ENCODE measurements at places on chromosomes 1 and 21.

DNA sequence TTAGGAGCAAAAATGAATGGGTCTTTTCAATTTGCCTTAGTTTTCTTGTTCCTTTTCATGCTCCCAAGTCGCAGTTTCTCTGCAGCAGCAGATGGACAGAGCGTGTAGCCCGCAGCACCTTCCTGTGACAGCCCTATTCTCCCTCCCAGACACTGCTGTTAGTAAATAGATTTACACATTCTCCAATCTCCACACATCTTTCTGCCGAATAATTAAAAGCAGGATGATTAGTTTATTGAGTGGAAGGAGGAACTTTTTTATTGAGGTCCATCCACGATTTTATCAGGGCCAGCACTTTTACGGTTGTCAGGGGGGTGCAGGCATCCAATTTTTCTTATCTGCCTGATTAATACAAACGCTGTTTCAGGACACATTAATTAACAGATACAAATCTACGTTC is 98.2 kb upstream of the USH2A start:
- no peak for DNase-seq

DNA sequence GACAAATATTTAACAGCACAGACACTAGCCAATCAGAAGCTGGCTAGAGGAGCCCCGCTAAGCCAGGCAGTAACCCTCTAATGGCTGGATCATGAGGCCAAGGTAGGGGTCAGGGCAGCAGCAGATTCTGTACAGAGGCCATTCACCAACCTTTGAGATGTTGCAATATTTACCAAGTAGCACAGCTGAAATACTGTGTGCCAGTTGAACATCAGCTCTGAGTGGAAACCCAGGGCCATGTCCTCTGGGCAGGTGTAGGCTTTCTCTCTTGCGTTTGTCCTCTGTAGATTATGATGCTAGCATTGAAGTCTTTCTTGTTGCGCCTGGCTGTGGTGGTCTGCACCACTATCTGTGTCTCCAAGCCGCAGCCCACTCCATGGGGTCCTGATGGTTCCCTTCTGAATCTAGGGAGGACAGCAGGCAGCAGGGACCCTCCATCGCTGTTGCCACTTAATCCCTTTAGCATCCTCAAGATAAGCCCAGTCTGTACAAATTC is 2.5 kb upstream of the COG2 start:
- no peak for DNase-seq

GRCh38 chr1:89733748-89734147 is 87.1 kb upstream of the LRRC8D start:
- DNase-seq: no peak

GRCh38 chr1:54950369-54951163 is 29.9 kb upstream of the TMEM61 start:
- DNase-seq: peak; percentile 44

- DNase-seq: no peak
Measured at GRCh38 chr1:66292305-66292704, 241.6 kb upstream of the SGIP1 start.

GRCh38 chr1:199463521-199464127 is 563.9 kb upstream of the NR5A2 start:
- DNase-seq: no peak

- DNase-seq: no peak
Measured at GRCh38 chr21:44434568-44434925, 20.8 kb upstream of the LRRC3 start.

- DNase-seq: no peak
Measured at GRCh38 chr1:32881871-32882850, 4.1 kb upstream of the HPCA start.

DNA sequence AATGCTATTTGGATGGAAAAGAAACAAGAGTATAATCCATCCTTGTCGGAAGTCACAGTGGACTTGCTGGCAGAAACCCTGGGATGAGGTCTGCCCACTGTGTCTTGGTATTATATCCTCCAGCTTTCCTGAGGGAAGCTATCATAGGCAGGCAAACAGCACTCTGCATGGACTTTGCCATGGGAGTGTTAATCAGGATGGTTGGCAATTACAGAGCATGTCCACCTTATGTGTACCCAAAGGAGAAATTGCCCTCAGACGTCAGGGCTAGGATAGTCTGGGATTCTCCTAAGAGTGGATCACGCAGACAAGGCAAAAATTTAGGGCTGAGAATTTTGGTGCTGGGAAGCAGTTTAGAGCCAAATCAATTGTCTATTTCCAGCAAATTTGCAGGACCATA is 184.9 kb upstream of the ESRRG start:
- DNase-seq: no peak

- DNase-seq: no peak
Measured at GRCh38 chr1:208269338-208269666, 25.1 kb upstream of the PLXNA2 start.

DNA sequence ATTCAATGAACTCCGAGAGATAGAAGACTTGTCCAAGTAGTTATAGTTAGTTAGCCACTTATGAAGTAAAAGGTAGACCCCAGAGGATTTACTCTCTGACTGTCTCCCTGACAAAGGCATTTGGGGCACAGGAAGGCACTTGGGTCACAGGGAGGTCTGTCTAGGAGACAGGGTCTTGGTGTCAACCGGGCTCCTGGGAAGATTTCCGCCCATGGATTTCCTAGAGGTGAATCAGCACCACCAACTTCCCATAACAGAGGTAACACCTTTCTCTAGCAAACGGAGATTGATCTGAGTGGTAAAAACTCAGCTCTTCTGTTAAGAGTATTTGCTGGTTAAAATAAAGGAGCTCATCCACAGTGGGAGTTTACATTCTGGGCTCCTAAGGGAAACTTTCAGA is 16.4 kb downstream of the CCN1 start:
- no peak for DNase-seq

DNA sequence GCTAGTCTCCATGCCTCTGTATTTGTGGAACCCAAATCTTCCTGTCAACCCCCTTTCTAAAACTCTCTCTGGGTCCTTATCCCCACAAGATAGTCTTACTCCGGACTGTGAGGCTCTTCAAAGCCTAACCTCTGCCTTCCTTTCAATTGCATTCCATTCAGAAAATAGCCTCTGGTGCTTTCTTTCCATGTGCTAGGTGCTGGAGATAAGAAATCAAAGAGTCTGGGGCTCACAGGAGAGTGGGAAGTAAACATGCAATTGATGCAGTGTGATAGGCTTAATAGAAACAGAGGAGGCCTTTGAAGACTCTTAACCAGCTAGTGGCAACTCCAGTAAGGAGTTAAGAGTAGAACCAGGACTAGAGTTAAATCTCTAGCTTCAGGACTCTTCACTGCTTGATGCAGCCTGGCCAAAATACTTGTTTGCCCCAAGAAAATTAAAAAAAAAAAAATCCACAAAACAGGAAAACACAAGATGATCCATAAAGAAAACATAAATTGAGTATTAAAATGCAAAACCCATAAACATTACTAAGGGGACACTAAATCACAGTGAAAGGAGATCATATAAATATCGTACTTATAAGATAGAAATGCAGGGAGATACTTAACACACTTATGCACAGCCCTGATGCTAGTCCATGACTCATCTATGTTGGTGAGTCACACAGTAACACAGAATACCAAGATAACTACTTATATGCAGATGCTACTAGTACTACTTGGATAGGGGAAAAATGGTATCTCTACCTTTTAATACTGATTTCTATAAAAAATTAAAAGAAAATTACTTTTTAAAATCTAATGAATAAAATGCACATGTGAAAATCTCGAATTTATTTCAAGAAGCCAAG is 341.5 kb downstream of the KCNH1 start:
- no peak for DNase-seq

All from NCI-H510A (cell line).